Inflammatory macrophage treated with lipopolysaccharide for 1 hour (primary cell): ENCODE measurements at places on chromosomes 13 and 19.

GRCh38 chr13:50889317-50889716 is 20.3 kb upstream of the RNASEH2B start:
- DNase-seq: no peak

DNA sequence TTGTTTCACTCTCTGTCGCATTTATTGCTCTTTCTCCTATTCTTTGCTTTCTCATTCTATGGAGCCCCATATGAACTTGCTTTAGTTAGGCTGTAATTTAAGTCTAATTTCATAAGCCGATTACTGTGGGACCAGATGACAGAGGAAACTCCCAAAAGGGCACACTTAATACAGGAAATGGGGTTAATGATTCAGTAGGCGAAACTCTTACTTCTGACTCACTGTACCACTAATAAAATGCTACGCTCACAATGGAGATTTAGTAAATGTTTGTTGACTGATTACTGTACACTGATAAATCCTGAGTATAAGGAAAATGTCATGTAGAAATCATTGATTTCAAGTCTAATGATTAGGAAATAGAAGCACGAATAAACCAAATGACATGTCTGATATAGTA is 276.4 kb downstream of the KLF5 start:
- peak; percentile 20 for DNase-seq

GRCh38 chr13:89695343-89696257 is 1651.9 kb upstream of the MIR17HG start:
- peak; percentile 3 for DNase-seq

DNA sequence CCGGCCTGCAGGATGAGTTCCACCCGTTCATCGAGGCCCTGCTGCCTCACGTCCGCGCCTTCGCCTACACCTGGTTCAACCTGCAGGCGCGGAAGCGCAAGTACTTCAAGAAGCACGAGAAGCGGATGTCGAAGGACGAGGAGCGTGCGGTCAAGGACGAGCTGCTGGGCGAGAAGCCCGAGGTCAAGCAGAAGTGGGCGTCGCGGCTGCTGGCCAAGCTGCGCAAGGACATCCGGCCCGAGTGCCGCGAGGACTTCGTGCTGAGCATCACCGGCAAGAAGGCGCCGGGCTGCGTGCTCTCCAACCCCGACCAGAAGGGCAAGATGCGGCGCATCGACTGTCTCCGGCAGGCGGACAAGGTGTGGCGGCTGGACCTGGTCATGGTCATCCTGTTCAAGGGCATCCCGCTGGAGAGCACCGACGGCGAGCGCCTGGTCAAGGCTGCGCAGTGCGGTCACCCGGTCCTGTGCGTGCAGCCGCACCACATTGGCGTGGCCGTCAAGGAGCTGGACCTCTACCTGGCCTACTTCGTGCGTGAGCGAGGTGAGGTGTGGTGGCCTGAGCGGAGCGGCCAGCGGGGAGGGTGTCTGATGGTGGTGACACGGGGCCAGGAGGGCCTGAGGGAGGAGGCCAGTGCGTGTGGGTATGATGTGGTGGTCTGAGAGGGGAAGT is 15.5 kb downstream of the NFIC start:
- no peak for DNase-seq

DNA sequence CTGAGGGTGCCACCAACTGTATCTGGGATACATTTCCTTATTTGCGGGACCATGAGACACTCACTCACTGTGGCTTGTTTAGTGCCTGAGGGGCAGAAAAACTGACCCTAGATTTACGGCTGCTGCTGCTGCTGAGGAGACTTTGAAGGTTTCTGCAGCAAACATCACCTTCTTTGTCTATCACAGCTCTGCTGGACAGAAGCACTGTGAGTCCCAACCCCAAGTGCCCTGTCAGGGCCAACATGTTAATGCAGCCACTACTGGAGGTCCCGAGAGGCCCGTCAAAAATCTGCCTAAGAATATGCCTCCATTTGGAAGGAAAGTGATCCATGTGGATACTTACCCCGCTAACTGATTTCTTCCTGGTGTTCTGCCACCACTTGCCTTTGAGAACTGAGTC is 37.3 kb upstream of the UBL3 start:
- DNase-seq: no peak

DNA sequence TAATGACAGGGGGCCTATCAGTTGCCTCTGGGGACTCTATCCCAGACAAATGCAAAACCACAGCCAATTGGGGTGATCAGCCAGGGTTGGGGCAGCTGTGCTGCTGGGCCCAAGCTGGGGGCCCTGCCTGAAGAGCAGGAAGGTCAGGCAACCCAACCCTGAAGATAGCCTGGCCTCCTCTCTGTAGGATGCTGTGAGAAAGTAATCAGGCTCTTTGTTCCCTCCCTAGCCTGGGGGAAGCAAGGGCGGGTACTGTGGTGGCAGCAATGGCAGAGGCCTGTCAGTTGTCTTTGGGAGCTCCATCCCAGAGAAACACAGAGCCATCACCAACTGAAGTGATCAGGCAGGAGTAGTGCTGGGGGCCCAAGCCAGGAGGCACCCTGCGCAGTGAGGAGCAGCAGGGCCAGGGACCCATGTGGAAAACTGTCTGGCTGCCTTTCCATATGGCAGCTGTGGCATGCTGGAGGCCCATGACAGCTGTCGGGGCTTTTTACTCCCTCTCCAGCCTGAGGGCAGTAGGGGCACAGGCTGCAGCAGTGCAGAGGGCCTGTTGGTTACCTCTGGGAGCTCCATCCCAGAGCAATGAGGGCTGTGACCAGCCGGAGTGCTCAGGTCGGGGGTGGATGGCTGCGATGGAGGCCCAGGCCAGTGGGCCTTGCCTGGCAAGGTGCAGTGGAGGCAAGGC is 73.6 kb upstream of the ATP12A start:
- DNase-seq: no peak

GRCh38 chr19:42069619-42070351 is at the start of gene GRIK5:
GRIK5 (minus strand) TSS chr19:42070206; CDS start chr19:42065770, 4,436 bp downstream.
- DNase-seq: no peak

DNA sequence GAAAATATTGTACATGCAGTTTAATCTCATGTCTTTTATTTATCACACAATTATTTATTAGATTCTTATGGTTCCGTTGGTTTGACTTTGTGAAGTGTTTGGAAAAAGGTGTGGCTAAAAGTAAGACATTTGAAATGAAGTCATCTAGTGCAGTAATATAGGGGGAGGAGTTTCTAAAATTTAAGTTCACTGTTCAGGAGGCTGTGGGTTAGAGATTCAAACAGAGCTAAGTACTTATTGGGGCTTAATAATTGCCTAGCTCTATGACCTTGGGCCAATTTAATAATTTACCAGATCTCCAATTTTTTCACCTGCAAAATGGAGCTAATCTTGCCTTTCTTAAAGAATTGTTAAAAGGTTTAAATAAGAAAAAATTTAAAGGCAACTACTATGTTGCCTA is 144.6 kb downstream of the NDFIP2 start:
- DNase-seq: no peak

DNA sequence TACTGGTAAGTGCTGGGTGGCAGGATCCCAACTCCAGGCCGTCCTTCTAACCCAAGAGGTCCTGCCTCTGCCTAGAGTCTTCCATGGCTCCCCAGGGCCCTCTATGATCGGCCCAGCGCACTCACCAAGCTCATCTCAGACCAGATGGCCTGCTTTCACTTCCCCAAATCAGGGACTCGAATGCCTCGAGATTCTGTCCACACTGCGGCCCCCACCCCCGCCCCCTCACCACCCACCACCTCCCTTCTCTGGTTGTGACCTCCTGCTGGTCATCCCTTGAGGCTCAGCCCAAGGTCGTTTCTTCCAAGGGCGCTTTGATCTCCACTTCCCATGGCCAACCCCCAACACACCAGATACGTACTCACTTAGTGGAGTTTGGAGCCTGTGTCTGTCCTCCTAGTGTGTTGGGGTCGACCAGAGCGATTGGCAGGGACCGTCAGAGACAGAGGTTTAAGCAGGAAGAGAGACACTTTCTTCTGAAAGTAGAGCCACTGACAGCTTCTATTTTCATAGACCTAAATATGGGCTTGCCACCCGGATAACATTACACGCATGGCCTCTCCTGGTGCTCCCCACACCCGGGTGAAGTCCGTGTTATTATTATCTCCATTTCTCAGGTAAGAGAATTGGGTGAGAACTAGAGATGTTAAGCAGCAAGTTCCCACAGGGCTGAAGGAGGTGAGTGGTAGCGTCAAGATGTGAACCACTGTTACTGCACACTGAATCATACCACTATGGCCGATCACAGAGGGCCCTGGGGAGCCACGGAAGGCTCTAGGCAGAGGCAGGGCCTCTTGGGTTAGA is at the start of gene FCER2:
FCER2 (minus strand) TSS at position 478 of the 804 bp plus-strand sequence. CDS start 2,371 bp downstream, outside the sequence.
- DNase-seq: peak; percentile 46

DNA sequence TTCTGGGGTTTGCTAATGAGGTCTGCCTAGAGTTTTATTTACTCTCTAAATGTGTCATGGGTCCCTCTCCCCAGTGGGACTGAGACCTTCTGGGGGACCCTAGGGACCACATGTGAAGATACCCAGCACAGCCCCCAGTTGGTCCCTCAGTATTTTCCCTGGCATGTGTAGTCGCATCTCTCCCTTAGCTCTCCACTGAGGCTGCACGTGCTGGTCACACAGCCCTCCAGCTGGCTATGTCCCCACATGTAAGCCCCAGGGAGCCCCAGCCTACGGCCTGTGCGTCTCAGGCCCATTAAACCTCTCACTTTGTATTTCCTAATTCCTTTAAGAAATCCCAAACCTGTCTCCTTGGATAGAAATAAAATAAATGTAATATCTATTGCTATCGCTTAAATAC is 189.6 kb upstream of the TSHZ3 start:
- DNase-seq: no peak

GRCh38 chr13:33106656-33107360 is 90.6 kb downstream of the KL start:
- no peak for DNase-seq

- DNase-seq: no peak
These were observed 1624.7 kb downstream of the PCDH9 start for GRCh38 chr13:65605396-65605795.

GRCh38 chr13:46380242-46380641 is 6.8 kb downstream of the RUBCNL start:
- no peak for DNase-seq

DNA sequence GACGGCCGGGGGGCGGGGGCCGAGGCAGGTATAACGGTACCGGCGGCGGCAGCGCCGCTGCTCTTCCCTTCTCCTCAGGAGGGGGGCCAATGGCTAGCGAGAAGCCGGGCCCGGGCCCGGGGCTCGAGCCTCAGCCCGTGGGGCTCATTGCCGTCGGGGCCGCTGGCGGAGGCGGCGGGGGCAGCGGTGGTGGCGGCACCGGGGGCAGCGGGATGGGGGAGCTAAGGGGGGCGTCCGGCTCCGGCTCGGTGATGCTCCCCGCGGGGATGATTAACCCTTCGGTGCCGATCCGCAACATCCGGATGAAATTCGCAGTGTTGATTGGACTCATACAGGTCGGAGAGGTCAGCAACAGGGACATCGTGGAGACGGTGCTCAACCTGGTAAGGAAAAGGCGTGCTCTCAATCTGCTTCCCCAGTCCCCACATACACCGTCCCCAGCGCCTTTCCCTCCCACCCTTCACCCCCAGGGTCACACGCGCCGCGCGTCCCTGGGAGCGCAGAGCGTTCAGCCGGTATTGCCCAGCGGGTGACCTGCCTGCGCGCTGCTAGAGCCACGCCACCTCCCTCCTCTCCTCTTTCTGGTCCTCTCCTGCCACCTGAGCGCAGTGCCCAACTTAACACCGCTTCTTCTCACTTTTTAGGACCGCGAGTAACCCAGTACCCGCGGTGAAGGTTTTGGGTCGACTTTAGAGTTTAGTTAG is 814 bp downstream of the NBEA start:
- no peak for DNase-seq

- no peak for DNase-seq
These were observed 270.5 kb downstream of the GPC6 start for GRCh38 chr13:93496985-93497673.

- DNase-seq: no peak
These were observed 495.4 kb downstream of the LMO7 start for GRCh38 chr13:76131551-76131950.

DNA sequence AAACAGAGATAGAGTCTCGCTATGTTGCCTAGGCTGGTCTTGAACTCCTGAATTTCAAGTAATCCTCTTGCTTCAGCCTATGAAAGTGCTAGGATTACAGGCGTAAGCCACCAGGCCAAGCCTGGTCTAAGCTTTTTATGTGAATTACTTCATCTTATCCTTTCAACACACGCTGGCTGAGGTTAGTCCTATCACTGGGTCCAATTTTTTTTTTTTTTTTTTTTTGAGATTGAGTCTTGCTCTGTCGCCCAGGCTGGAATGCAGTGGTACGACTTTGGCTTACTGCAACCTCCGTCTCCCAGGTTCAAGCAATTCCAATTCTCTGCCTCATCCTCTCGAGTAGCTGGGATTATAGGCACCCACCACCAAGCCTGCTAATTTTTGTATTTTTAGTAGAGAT is 10.4 kb downstream of the MYO1F start:
- no peak for DNase-seq

DNA sequence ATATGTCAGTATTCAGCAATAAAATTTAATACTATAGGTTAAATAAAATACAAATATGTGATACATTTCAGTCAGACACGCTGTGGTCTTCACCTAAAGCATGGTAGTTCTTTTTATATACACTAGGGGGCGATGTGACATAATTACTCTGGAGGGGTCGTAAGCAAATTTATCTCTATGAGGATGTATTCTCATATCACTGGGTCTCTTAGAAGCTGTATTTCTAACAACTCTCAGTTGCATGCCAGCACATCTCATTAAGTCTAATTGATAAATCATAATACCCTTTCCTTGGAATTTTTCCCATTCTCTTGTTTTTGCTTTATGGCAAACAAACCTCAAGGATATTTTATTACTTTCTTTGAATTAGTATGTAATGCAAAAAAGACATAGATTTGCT is 3.9 kb upstream of the PCDH17 start:
- DNase-seq: peak; percentile 11

DNA sequence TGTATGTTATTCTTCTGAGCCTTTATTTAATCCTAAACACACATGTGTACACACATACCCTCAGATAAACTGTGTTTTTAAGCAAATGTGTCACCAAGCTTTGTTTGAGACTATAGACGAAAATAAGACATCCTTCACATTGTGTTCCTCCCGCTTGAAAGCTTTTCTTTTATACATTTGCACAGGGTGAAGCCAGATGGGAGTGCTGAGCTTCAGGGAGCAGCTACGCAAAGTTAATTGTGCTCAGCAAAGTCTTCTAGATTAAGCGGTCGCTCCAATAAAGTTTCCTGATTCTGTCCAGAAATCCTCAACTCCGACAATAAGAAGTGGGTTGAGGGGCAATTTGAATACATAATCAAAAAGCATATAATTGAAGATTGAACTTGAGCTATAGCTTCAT is 117.2 kb upstream of the ARGLU1 start:
- DNase-seq: no peak

DNA sequence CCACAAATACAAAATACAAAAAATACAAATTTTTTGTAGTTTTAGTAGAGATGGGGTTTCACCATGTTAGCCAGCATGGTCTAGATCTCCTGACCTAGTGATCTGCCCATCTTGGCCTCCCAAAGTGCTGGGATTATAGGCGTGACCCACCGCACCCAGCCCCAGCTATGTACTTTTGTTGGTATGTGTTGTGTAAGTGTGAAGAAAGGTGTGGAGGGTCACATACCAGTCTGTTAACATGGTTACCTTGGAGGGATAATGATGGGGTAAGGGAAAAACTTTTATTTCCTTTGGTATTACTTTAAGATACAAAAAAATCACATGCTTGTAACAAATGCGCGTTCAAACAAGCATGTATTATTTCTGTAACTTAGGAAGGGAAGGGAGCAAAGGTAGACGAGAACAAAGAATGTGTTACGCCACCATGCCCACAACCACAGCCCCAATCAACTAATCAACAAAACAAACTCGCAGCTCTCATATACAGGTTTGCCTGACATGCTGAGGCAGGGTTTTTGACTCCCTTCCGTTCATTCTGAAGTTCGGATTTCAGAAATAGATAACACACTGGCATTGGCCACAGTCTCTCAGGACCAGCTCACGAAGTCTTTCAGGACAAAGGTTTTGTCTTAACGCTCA is 13.5 kb upstream of the VWA8 start:
- no peak for DNase-seq

GRCh38 chr19:16836115-16837034 is 7.2 kb downstream of the SIN3B start:
- DNase-seq: peak; percentile 74
